ENCODE measurements at places on chromosomes 1 and 21.

DNA sequence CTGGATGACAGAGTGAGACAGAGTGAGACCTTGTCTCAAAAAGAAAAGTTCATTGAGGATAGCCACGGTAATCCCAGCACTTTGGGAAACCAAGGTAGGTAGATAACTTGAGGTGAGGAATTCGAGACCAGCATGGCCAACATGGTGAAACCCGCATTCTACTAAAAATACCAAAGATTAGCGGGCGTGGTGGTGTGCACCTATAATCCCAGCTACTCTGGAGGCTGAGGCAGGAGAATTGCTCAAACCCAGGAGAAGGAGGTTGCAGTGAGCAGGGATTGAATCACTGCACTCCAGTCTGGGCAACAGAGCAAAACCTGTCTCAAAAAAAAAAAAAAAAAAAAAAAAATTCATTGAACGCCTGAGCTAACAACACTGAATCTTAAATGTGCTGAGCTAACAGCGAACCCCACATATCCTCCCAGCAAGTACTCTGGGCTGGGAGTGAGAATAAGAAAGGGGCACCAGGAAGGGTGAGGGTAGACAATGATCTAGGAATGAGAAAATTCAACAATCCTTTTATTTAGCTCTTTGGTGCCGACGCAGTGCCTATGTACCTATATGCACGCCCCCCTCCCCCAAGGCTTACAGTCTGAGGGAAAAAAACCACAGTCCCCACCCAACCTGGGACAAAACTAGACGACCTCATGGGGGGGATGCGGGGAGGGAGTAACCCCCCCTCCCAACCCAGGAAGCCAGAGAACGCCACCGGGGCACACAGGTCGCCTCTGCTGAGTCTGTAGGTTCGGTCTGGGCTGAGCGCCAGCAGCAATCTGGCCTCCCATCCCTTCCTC lies 1.4 kb upstream of the CACNA1S start:
- DNase-seq: no peak

GRCh38 chr1:242826701-242827336 lies 302.3 kb upstream of the PLD5 start:
- DNase-seq: no peak

GRCh38 chr1:10528066-10529014 lies 53.6 kb downstream of the PEX14 start:
- no peak for DNase-seq

GRCh38 chr1:156840898-156841279 lies 18.0 kb downstream of the INSRR start:
- no peak for DNase-seq

DNA sequence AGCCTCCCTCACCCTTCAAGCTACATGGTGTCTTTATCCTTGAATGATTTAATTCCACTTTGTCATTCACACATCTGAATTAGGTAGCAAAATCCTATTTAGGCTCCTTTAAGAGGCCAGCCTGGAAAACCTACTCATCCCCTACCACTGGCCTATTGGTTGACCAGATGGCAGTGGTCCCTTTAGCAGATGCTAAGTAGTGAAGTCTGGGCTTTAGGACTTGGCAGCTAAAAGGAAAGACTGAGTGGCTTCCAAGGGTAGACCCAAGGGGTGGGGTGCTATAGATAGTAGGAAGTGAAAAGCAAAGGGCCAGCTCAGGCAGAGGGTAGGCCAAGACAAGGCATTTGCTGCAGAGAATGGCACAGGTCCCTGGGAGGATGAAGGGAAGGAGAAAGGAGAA lies 46.6 kb downstream of the KCNJ6 start:
- no peak for DNase-seq

- DNase-seq: no peak
These were observed 7.8 kb downstream of the ANGPTL7 start for GRCh38 chr1:11196945-11197344.
